ENCODE measurements at places on chromosomes 3 and 15. TPM values are rescaled to one million over a fixed set of nuclear protein-coding genes. Genes with fewer than 3 reads are reported as not detected.

Gene CCR8
- total RNA-seq = 2.2 TPM

Gene GNAT1
- not detected for total RNA-seq

DNA sequence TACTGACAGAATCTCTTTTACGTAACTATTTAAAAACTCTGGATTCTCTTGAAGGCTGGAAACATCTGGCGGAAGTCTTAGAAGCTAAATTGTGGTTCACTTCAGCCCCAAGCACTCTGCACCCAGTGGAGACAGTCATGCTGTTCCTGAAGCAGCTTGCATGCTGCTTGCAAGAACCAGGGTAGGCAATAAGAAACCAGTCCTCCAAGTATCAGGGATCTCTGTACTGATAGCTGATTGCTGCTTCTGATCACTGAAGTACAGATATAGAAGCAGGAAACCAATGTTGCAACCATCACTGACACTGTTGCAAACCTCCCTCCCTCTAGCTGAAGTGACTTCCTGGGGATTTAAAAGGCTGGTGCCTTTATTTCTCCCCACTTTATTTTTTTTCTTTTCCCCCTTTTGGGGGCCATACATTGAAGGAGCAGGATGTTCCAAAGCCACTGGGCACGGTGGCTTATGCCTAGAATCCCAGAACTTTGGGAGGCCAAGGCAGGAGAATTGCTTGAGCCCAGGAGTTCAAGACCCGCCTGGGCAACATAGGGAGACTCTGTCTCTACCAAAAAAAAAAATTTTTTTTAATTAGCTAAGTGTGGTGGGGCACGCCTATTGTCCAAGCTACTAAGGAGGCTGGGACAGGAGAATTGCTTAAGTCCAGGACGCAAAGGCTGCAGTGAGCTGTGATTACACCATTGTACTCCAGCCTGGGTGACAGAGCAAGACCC lies 15.3 kb downstream of the SPCS1 start:
- no peak for DNase-seq
- no peaks in the 10 kb centered on the region for H3K27me3 ChIP-seq
- H3K4me3 ChIP-seq = no peak overlapping the region
- no peaks in the 10 kb centered on the region for H3K36me3 ChIP-seq
- H3K27ac ChIP-seq = peak overlapping the region; percentile 53

GRCh38 chr3:135050536-135050935 lies 255.5 kb downstream of the EPHB1 start:
- no peak for DNase-seq
- H3K4me1 ChIP-seq = no peaks in the 10 kb centered on the region
- H3K4me3 ChIP-seq = no peak overlapping the region
- H3K27me3 ChIP-seq = no peaks in the 10 kb centered on the region

- no peak for DNase-seq
- no peaks in the 10 kb centered on the region for H3K36me3 ChIP-seq
- no peak overlapping the region for H3K27ac ChIP-seq
- no peaks in the 10 kb centered on the region for H3K27me3 ChIP-seq
Observed at GRCh38 chr3:50551681-50552435, 15.7 kb downstream of the C3orf18 start.
